A549 treated with AZD2906 at 1 μM for 4 hours (cell line): ENCODE measurements at places on chromosomes 1 and 21. TPM values are rescaled to one million over a fixed set of nuclear protein-coding genes. Genes with fewer than 3 reads are reported as not detected.

FBLIM1 gene
- 19.2 to 31.4 TPM (median 27.5 TPM) in 5 replicates for total RNA-seq

GPR137B gene
- total RNA-seq = 15.6 to 18.5 TPM (median 16.4 TPM) in 5 replicates

ATP5PF gene
- 208 to 230 TPM (median 216 TPM) in 5 replicates for total RNA-seq

RAP1GAP gene
- total RNA-seq = 8.3 to 10.5 TPM (median 9.7 TPM) in 5 replicates

OVAAL gene
- total RNA-seq = 0.08 to 0.17 TPM (median 0.14 TPM) in 4 of 5 replicates, not detected in the other

TRAF3IP3 gene
- total RNA-seq = not detected in 5 replicates
